ENCODE measurements at places on chromosomes 12 and 14.

- DNase-seq, result no peak
Measured at GRCh38 chr14:49516286-49516685, 69.9 kb downstream of the RPS29 start.

- no peak for DNase-seq
Measured at GRCh38 chr12:121295116-121295745, 1.3 kb downstream of the CAMKK2 start.

DNA sequence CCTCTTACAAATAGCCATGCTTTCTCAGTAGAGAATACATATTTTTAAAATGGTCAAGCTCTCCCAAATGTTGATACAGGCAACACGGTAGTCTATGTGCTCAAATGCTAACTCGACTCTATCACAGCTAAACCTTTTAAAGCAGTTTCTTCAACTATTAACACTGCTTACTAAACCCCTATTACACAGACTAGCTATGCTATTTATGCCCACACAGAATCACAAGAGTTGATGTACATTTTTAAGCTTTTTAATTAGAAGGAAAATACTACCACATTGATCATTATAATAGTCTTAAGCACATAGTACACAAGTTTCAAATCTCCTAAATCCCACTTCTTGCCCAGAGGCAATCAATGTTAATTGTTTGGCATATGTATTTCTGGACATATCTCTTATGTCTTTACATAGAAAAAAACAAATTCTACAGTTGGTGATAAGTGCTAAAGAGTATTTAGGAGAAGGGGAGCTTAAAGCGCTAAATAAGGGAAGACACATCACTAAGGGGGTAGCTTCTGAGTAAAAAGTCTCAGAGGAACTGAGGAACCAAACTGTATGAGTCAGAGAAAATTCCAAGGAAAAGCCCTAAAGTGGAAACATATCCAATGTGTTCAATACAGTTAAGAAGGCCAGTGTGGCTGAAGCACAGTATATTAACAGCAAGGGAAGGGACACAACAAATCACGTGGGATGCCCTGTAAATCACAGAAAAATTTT lies 13.7 kb downstream of the HNRNPC start:
- no peak for DNase-seq

GRCh38 chr14:80621701-80622100 lies 319.8 kb downstream of the CEP128 start:
- DNase-seq, result no peak

GRCh38 chr14:92459950-92460421 lies 53.6 kb upstream of the RIN3 start:
- no peak for DNase-seq

DNA sequence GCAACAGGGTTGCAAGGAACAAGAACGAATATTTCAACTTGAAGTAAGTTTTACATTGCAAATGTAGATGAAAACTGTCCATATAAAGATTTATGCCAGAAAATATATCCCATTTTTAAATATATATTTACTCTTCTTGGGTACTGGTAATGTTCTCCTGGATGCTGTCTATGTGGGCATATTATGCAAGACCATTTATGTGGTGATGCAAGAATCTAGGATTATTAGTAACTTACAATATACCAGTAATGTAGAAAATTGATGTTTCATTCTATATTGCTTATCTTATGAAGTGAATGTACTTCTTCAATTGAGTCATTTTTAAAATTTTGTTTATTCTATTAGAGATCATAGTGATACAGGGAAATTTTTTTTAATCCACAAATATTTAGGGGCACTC lies 25.1 kb downstream of the FGFR1OP2 start:
- no peak for DNase-seq

- no peak for DNase-seq
Measured at GRCh38 chr12:103036581-103037214, 79.2 kb downstream of the ASCL1 start.

GRCh38 chr14:68111853-68112270 lies 292.3 kb downstream of the RAD51B start:
- DNase-seq, result no peak

All from NCI-H1417 treated with DMSO at 0.1 percent for 48 hours (cell line).